Transverse colon (tissue), 4 donors: ENCODE measurements at places on chromosomes 3 and 15. TPM values are rescaled to one million over a fixed set of nuclear protein-coding genes. Genes with fewer than 3 reads are reported as not detected.

GRCh38 chr15:70142322-70143191 is 44.8 kb upstream of the TLE3 start:
- no peak for DNase-seq

- no peak for DNase-seq
Observed at GRCh38 chr3:143819890-143820289, 28.4 kb downstream of the SLC9A9 start.

DNA sequence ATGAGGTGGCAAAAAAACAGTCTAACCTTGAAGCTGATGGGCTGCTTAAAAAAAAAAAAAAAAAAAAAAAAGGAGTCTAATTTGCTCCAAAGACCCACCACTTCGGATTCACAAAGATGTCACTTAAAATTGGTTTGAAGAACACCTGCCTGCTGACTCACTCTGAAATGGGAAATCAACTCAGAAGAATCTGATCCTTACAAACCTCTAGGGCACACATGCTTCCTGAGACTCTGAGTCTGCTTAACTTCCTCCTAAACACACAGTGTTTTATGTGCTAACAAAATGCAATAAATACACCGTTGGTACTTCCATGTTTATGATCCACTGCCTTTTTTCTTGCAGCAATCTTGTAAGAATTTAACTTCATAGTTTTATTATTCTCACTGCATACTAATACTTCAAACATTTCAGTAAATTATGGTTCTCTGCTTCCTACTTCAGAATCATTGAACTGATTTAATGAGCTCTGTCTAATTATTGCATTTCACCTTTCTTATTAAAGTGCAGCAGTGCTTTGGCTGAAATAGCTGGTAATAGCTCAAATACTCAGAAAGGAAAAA is 73.0 kb upstream of the FRMD4B start:
- no peak for DNase-seq

DNA sequence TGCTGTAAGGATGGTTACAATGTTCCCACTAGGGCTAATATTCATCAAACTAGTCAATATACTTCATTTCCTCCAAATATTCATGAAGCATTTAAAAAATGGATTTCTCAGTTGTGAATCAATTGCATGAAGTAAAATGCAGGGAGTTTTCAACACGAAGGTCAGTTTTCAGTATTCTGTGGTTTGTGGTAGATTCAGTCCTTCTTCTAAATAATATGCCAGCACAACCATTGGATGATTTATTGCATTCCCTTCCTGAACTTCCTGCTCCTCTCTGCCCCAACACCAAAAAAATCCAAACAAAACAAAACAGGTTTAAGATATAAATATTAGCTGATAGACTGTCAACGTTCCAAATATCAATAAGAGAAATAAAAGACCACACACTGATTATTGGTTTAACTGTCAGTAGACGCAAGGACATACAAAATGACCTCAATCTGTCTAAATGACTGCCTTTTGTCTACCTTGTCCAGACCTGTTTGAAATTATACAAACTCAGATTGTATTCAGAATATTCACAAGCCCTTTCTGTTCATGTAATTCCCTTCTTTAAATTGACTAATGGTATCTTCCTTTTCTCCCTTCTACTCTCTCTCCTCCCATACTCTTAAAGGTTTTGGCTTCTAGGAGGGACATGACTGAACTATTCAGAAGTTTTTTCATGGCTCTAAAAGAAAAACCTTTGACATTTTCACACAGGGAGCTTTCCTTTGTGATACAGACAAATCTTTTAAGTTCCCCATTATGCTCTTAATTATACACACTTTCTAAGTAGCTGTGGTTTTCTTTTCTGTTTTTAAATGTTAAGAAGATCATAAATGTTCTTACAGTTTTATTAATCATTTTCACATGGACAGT is 92.6 kb upstream of the STT3B start:
- DNase-seq: no peak

GRCh38 chr3:39528844-39529243 is 61.4 kb downstream of the MOBP start:
- no peak for DNase-seq

DNA sequence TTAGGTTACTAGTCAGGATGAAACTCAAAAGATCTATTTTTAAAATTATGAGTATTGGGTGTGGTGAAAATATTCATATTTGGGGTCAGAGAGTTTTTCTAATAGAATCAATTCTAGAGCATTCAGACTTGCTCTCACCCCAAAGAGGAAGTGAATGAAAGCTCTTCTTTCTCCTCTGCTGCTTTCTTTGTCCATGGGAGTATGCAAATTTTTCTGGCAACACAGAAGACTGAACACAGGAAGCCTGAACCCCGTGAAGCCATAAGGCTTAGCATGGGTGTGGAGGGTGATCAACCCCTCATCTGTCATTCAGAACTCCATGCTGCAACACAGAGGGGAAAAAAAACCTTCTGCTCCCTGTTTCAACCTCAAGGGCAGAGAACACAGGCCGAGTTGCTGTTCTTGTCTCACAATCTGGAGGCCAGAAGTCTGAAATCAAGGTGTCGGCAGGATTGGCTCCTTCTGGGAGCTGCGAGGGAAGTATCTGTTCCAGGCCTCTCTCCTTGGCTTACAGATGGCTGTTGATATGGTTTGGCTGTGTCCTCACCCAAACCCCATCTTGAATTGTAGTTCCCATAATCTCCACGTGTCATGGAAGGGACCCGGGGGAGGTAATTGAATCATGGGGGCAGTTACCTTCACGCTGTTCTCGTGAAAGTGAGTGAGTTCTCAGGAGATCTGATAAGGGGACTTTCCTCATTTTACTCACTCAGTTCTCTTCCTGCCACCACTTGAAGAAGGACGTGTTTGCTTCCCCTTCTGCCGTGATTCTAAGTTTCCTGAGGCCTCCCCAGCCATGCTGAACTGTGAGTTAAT is 33.7 kb upstream of the CD47 start:
- DNase-seq: peak; percentile 38

WDR49 gene
- total RNA-seq: 0.96 TPM

GRCh38 chr3:150035910-150036612 is 65.4 kb upstream of the PFN2 start:
- no peak for DNase-seq

GRCh38 chr3:48218537-48218936 is 4.8 kb upstream of the CAMP start:
- DNase-seq: no peak

GRCh38 chr3:71956069-71956340 is 171.1 kb upstream of the PROK2 start:
- no peak for DNase-seq

GRCh38 chr15:101502572-101503295 is 13.2 kb upstream of the PCSK6 start:
- DNase-seq: no peak

ISL2 gene
- total RNA-seq: 1.4 TPM

FBXO40 gene
- total RNA-seq: not detected

GRCh38 chr3:24831221-24831620 is 336.6 kb upstream of the THRB start:
- DNase-seq: no peak

DNA sequence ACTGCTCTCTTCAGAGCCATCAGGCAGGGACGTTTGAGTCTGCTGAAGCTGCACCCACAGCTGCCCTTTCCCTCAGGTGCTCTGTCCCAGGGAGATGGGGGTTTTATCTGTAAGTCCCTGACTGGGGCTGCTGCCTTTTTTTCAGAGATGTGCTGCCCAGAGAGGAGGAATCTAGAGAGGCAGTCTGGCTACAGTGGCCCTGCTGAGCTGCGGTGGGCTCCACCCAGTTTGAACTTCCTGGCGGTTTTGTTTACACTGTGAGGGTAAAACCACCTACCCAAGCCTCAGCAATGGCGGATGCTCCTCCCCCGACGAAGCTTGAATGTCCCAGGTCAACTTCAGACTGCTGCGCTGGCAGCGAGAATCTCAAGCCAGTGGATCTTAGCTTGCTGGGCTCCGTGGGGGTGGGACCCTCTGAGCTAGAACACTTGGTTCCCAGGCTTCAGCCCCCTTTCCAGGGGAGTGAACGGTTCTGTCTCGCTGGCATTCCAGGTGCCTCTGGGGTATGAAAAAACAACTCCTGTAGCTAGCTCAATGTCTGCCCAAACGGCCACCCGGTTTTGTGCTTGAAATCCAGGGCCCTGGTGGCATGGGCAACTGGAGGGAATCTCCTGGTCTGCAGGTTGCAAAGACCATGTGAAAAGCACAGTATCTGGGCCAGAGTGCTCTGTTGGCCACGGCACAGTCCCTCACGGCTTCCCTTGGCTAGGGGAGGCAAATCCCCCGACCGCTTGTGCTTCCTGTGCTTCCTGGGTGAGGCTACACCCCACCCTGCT is 21.1 kb upstream of the ST6GAL1 start:
- DNase-seq: peak; percentile 73

DNA sequence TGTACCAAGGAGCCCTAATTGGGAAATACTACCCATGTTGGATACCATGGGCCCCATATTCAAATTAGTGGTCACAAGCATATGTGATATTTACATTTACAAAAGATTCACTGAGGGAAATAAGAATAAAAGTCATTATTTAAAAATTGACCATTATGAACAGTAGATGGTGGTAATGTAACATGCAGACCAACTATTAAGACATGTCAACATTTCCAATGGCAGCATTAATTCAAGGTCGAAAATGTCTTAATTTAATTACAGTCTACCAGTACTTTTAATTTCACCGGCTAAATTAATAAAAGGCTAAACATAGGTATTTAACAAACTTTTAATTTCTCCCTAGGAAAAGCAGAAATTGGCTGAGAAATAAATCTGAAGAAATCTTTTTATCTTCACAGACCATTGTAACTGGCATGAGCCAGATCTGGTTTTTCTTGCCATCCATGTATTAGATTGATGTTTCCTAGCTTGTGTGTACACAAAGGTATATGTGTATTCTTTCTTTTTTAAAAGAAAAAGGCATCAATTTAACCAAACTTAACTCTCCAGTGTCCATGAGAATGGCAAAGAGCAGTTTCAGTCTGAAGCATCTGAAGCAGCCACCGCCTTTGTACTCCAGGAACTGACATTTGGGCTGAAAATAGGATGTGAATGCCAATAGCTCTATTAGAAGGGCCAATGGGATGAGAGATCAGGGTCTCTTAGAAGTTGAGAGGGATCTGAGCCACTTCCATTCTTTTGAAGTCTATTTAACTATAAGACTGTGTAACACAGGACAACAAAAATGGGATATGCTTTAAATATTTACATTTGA is 26.6 kb downstream of the NEK11 start:
- DNase-seq: no peak
